ENCODE measurements at places on chromosomes 3 and 15.

GRCh38 chr3:26074080-26074479 lies 284.2 kb downstream of the OXSM start:
- no peak for DNase-seq

DNA sequence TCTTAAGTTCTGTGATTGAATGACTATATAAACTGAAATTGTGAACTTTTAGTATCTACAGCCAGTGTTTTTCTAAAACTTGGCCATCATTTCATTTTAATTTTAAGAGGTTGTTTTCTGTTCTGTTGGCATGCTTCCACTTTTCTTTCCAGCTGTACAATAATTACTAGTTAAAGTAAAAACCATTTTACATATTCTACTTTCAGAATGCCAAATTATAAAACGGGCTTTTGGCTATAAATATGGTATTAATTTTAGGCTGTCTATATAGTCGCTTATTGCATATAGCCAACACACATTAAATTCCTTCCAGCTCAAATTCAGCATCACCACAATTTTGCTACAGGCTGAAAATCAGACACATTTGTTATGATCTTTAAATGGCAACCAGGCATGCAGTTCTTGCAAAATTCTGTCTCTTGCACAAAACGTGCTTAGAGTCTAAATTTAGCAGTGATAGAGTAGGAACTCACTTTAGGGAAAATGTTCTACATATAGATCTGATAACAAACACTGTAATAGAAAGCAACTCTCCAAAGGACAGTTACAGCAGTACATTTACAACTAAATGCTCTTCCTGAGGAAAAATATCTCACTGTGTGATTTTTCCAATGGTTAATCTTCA lies 81.1 kb downstream of the BTD start:
- no peak for DNase-seq

GRCh38 chr15:99343881-99344551 lies 92.7 kb downstream of the LRRC28 start:
- no peak for DNase-seq

GRCh38 chr3:23761440-23761896 lies 44.3 kb upstream of the UBE2E1 start:
- DNase-seq = peak; percentile 85

GRCh38 chr15:66746231-66746605 lies 44.2 kb downstream of the SMAD6 start:
- DNase-seq = no peak

DNA sequence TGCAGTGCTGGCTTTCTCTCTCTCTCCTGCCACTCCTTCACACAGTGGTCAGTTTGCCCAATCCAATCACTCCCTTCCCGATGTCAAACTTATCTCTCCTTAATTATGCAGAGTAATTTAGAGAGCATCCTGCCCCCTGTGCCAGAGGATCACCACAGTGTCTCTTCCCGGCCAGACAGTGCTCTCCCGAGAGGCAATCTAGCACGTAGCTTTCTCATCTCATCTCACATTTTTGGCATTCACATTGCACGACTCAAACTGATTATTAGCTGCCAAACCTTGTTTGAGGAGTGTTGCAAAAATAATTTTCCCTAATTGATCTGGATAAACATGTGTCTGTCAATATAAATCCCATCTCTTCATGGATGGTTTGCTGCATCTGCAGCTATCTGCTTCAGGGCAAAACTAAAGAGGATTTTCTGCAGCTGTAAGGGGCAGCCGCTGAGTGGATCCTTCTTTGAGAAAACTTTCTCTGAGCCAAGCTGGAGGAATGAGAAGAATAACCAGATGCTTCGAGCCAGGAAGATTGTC lies 37.8 kb downstream of the SSUH2 start:
- no peak for DNase-seq

GRCh38 chr15:80640531-80641121 lies 54.5 kb upstream of the ABHD17C start:
- DNase-seq = no peak

DNA sequence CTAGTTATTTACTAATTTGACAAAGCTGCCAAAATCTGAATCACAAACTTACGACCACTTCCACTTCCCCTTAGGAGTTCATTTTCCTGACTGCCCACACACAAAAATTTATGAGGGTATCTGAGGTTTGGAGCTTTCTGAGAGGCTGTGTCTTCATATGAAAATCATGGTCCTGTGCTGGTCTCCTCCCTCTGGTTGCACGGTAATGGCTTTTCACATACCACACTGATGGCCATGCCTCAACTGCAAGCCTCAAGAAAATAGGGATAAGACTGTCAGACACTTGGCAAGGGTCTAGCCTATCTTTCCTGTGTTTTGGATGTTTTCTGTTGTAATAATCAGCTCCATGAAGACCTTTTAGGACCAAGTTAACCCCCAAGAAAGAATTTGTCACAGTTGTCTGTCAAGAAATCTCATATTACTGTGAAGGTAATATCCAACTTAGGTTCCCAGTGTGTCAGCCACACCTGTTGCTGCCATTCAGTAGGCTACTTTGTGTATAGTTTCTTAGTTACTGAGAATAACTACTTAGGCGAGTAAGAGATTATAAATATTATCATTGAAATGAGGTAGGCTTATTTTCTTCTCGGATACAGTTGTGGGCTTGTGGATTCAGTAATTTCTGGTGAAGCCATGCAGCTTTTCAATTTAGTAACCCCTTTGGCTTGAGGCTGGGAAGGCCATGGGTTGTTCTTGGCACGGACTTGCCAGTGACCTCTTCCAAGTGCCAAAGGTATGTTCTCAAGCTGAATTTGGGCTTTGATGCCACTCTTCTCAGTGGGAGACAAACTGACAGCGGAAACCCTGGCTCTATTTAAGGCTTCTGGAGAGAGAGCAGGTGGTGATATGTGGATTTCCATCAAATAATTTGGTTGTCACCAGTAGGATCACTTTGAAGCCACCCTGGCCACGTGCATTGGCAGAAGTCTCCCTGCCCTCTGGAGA lies 101.1 kb downstream of the RYR3 start:
- DNase-seq = no peak

DNA sequence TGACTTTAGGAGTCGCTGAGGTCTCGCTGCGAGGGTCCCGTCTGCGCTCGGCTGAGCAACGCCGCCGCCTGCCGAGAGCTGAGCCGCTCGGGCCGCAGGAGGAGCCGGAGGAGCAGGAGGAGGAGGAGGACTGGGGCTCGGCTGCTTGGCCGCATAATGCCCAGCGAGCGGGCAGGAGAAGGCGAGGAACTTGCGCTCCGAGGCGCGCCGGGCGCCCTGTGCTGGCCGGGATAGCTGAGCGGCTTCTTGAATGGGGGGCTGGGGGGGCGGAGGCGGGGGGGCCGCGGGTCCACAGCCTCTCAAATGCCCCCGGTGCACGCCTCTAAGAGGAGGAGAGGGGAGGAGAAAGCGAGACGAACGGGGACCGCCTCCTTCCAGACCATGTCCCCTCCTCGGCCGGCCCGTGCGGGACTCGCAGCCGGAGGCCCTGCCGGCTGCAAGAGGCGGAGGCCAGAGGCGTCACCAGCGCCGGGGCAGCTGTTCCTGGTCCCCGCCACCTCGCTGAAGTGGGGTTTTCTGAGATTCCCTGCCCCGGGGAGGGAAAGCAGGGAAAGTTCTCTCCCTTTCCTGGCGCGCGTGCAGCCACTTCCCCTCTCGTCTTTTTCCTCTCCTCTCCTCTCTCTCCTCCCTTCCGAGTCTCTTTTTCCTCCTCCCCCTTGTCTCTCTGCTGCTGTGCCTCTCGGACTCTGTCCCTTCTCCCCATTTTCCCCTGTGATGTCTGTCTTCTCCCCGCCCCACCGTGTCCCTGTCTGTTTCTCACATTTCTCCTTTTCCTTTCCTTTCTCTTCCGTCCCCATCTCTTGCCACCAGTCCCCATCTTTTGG lies at the start of gene ADAMTS9:
Gene ADAMTS9, minus strand, starts transcription at position 220 of the 824 bp plus-strand sequence. CDS start 343 bp downstream, outside the sequence.
- DNase-seq = no peak

GRCh38 chr3:186425788-186426730 lies 64.0 kb upstream of the DGKG start:
- DNase-seq = peak; percentile 35
